ENCODE measurements at places on chromosomes 13 and 19.

- no peak for DNase-seq
Observed at GRCh38 chr13:29509999-29510589, 85.4 kb downstream of the SLC7A1 start.

DNA sequence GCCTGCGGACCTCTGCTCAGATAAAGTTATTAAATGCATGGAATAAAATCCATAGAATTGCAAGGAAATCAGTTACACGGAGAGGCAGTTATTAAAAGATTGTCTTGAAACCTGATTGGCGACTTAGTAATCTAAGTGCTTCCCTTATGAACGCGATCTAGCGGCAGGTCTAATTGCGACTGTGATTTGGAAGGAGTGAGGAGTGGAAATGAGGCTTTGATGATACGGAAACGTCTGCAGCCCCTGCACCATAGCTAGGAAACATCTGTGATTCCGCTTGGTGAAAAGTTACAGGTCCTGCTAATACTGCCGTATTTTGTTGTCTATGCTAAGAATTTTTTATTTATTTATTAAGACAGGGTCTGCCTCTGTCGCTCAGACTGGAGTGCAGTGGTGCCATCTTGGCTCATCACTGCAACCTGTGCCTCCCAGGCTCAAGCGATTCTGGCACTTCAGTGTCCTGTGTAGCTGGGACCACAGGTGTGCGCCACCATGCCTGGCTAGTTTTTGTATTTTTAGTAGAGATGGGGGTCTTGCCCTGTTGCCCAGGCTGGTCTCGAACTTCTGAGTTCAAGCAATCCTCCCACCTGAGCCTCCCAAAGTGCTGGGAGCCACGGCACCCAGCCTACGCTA lies 887 bp downstream of the NDUFS7 start:
- no peak for DNase-seq

- DNase-seq, result no peak
Observed at GRCh38 chr19:29378126-29378525, 147.7 kb upstream of the VSTM2B start.

DNA sequence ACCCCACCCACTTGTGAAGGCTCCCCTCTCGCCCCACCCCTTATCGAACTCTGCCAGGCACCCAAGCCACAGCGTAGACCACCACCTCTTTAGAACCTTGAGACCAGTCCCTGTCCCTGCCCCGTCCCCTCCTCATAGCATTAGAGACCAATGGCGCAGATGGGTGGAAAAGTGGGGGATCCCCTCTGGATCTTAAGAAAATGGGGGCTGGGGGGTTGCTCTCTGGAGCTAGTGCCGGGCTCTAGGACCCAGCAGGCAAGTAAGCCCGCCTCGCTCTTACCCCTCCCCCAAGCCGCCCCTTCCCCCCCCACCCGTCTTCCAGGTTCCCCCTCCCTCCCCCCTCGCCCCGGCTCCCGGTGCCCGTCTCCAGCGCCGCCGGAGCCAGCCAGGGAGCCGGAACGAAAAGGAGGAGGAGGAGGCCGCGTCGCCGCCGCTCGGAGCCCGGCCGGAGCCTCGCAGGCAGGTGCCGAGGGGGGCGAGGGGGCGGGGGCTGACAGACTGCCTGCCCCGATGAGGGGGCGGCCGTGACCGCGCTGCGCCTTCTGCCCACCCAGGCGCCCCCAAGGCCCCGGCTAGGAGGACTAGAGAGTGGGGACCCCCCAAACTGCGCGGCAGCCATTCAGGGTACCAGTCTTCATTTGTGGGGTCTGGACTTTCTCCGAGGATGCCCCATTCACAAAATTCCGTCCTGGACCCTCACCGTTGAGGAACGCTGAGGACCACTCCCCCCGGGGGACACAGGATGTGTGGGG lies at the start of gene SPRED3:
TSS of gene SPRED3 (plus strand) at position 349 of the 752 bp plus-strand sequence. CDS start 1,606 bp downstream, outside the sequence.
- DNase-seq, result peak; percentile 86

- DNase-seq, result no peak
Observed at GRCh38 chr13:99346335-99347042, 39.3 kb upstream of the GPR183 start.

GRCh38 chr19:32104153-32104849 lies 241.1 kb upstream of the ZNF507 start:
- DNase-seq, result no peak

GRCh38 chr13:45807520-45808099 lies 43.9 kb downstream of the SIAH3 start:
- peak; percentile 59 for DNase-seq

DNA sequence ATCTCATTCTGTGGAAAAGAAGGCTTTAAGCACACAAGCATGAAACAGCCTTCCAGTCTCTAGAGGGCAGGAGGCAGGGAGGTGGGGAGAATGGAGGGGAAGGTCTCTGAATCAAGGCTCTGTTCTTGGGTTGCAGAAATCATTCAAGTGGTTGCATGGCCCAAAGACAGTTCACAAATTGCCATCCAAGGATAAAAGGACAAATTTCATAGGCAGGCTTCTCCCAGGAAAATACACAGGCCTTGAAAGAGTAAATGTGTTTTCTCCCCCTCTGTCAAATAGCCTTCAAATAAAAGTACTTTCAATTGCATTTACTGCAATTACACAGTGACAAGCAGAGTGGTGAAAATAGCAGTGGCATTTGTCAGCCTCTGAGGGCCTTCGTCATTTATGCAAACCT lies 450.8 kb downstream of the DCT start:
- no peak for DNase-seq

DNA sequence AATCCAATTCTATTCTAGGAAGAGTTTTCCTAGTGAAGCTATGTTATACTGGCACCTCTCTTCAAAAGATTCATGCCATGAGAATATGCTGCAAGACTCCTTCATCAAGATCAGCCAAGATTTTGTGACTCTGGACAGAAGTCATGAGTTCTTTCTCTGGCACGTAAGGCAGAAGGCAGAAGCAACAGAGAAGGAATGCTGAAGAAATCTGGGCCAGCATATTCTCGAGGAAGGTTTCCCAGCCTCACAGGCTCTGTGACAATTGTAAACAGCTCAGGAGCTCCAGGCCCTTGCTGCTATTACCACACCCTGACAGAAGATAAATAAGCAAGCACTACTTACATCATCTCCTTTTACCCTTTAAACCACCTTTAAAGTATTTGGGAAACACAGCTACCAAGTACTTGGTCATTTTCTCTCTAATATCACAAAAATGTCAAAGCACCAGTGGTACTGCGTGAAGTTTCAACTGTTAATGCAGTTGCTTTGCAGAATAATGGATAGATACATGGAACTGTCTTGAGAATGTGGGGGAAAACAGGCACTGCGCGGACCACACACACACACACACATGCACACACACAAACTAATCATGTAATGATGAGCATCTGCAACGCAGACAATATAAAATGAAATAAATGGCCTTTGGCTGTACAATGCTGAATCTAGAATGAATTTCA lies 55.4 kb downstream of the INTS6 start:
- DNase-seq, result no peak

DNA sequence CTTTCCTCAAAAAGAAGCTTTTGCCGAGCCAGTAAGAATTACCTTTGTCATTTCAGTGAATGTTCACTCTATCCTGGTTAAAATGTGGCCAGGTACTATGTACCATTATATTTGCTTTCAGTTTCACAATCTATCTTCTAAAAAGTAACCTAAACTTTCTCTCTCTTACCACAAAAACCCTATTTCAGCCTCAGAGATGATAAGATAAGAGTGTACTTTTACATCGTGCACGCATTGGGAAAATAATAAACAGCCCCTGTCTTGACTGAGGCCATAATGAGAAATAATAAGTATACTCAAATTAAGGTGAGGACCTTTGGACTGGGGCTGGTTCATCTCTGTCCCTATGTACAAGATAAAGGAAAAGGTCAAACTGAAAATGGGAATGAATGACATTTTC lies 77.7 kb downstream of the ZNF726 start:
- DNase-seq, result no peak

DNA sequence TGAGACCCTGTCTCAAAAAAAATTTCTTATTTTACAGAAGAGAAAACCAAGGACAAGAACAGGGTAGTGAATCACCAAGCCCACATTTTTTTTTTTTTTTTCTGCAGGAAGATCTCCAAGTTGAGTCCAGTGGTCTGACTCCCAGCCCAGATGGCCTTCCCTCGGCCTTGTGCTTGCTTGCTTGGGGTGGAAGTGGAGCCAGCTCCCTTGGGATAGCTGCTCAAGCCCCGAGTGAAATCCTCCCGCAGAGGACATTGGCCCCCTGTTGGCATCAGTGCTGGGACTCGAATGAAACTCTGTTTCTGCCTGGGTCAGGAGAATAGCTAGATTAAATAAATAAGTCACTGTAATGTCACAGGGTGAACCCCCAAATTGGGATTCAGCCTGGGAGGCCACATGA lies 9.4 kb upstream of the NUP62 start:
- no peak for DNase-seq

DNA sequence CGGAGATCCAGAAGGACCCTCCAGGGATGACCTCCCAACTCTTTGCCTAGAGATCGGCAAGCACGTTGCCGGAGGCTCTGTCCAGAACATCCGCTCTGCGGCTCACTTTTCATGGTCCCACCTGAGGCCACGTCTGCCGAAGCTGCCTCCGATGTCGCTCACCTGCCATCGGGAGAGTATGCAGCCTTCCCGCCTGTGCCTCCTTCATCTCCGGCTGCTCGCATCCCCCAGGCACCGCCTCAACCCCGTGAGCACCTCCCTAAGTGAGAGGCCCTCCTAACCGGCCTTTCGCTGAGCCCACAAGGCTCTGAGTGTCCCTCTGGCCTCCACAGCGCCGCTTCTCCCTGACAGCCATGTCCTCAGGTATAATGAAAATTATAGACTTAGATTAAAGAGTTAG lies 275.1 kb downstream of the EFNB2 start:
- no peak for DNase-seq

GRCh38 chr19:10952809-10953208 lies 8.0 kb upstream of the SMARCA4 start:
- no peak for DNase-seq

- no peak for DNase-seq
Observed at GRCh38 chr19:18194554-18195238, 1.7 kb downstream of the MPV17L2 start.

DNA sequence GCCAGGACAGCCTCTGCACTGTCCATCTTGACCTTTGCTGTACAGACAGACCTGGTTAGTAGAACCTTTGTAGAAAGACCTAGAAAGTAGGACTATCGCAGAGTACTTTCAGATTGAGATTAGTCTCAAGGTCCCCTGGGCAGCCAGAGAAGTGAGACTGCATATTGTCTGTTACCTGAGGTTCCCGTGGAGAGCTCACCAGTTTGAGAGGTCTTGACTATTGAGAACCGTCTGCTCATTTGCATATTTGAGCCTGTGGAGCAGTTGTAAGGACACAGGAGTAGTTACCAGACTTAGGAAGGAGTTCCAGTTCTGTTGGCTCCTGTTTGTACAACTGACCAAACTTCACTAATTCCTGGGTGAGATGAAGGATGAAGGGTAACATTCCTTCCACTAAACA lies 66.2 kb downstream of the SPATA13 start:
- DNase-seq, result no peak

DNA sequence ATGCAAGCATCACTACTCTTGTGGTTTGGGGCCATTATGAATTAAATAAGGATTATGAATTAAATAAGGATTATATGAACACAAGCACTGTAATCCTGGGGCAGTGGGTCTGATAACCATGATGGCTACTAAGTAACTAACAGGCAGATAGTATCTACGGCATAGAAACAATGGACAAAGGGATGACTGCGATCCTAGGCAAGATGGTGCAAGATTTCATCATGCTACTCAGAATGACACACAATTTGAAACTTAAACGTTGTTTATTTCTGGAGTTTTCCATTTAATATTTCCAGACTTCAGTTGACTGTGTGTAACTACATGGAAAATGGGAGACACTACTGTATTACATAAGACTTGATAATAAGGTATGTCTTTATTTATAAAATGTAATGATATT lies 15.1 kb downstream of the KCNRG start:
- DNase-seq, result no peak

DNA sequence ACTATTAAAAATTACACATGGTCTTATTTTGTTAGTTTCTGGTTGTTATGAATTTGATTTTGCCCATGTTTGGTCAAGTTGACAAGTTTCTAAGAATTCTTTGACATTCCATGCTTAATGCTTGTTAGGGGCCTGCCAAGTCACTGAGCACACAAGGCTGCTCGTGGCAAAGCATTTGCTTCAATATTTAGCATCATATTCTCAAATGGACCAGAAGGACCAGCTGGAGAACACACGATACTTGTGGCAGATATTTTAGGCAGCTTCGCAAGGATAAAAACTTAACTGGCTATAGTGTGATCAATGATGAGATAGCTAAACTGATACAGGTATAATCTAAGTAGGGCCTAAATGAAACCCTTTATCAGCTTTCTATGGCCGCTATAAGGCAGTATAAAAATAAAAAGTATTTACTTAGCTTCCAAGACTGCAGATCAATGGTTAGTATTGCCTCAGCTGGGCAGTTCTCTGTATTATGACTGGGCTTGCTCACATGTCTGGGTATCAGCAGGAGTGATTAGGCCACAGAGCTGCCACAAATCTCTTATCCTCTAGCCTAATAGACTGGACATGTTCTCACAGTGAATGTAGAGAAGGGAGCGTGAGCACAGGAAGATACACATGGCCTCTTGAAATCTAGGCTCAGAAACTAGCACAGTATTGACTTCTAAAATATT lies 155.9 kb upstream of the SPRY2 start:
- no peak for DNase-seq

- DNase-seq, result no peak
Observed at GRCh38 chr13:27065582-27065981, 106.0 kb downstream of the USP12 start.

- DNase-seq, result no peak
Observed at GRCh38 chr19:15609261-15609660, 5.8 kb upstream of the CYP4F8 start.

GRCh38 chr13:44955406-44955805 lies 33.9 kb downstream of the NUFIP1 start:
- no peak for DNase-seq

DNA sequence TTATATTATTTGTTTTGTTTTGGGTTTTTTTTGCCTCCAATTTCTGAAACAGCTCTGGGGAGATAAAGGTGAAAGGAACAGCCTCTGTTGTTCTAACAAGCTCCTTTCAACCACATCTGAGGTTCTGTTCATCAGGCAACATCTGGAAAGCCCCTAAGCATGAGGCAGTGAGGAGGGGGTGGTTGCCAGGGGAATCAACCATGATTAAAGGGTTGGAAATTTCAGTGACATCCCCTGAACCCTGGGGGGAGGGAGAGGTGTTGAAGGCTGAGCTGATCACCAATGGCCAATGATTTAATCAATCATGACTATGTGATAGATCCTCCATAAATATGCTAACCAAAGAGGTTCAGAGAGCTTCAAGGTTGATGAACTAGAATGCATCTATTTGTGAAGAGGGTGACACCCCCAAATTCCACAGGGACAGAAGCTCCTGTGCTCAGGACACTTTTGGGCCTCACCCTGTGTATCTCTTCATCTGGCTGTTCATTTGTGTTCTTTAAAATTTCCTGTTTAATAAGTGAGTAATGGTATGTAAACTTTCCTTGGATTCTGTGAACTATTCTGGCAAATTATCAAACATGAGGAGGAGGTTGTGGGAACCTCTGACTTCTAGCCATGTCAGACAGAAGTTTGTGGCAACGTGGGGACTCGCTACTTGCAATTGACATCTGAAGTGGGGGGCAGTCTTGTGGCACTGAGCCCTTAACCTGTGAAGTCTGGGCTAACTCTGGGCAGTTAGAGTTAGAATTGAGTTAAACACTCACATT lies 221.3 kb downstream of the NHLRC3 start:
- DNase-seq, result no peak
